Stimulated activated CD8-positive, alpha-beta memory T cell treated with anti-CD3 and anti-CD28 coated beads, Interleukin-15, amount 100 ng/mL, for 4 hours (primary cell): ENCODE measurements at places on chromosomes 2 and 18.

- DNase-seq = no peak
Observed at GRCh38 chr2:117523711-117524238, 290.7 kb upstream of the DDX18 start.

GRCh38 chr2:129178356-129178755 is 801.1 kb upstream of the RAB6C start:
- no peak for DNase-seq

GRCh38 chr2:113980946-113981345 is 91.1 kb downstream of the ACTR3 start:
- DNase-seq = no peak

- no peak for DNase-seq
Observed at GRCh38 chr2:120233292-120233691, 10.1 kb upstream of the TMEM185B start.

DNA sequence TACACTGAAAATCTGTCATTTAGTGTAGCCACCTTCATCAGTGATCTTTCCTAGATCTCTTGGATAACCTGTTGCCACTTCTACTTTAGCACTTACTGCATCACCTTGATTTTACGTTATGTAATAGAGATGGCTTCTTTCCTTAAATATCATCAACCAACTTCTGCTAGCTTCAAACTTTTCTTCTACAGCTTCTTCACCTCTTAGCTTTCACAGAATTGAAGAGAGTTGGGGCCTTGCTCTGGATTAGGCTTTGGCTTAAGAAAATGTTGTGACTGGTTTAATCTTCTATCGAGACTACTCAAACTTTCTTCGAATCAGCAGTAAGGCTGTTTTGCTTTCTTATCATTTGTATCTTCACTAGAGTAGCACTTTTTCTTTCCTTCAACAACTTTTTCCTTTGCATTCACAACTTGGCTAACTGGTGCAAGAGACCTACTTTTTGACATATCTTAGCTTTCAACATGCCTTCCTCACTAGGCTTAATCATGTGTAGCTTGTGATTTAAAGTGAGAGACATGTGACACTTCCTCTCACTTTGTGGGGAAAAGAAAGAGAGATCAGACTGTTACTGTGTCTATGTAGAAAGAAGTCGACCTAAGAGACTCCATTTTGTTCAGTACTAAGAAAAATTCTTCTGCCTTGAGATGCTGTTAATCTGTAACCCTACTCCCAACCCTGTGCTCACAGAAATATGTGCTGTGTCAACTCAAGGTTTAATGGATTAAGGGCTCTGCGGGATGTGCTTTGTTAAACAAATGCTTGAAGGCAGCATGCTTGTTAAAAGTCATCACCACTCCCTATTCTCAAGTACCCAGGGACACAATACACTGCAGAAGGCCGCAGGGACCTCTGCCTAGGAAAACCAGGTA is 99.6 kb downstream of the ATL2 start:
- DNase-seq = no peak

DNA sequence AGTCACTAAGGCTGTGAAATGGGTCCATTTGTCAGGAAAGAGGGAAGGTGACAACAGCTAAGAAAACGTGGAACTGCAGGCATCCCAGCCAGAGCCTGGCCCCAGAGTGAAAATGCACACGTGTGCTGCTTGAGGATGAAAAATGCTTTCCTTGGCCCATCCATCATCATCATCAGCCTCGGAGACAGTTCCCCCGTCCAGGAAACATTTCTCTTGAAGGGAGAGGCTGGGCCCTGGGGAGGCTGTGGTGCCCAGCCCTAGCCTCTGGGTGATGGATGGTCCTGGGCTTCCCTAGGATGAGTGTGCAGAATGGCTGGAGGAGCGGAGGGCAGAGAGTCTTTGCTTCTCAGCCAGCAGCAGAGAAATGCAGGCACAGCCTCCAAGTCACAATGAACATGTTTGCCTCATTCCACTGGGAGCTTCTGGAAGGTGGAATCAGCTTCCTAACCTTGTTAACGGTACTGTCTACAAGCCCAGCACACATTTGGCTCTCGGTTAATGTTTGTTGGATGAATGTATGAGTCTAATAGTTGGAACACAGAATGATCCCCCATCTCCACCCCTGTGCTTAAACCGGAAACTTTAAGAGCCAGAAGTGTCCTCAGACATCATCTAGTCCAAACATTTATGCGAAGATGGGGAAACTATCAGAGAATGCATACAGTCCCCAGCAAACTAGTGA is 164.0 kb downstream of the RDH14 start:
- no peak for DNase-seq

DNA sequence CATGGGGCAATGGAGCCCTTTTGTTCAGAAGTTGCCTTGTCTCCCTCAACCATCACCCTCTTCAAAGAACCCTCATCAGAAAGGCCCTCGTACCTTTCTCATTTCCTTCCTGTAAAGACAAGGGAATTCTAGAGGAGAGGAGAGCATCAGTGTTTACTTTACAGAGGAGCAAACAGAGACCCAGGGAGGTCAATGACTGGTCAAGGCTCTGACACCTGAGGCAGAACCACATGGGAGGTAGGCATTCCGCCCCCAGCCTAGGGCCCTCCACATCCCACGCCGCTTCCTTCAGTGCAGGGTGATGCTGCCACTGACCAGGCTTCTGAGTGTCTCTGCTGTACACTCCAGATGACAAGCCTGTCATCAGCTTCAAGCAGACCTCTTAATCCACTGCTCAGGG is 104.7 kb downstream of the NRP2 start:
- DNase-seq = no peak

DNA sequence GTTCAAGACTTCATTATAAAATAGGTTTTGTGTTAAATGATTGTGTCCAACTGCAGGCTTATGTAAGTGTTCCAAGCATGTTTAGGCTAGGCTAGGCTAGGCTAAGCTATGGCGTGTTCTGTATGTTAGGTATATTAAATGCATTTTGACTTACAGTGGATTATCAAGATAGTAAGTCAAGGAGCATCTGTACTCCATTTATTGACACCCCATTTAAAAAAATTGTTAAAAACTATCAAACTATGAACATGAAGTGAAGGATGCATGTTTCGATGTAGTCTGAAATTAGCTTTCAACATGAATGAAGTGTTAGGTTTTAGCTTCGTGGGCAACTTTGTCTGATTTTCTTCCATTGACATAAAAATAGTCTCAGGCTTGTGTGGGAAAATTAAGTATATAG is 290.5 kb downstream of the PARD3B start:
- no peak for DNase-seq

- no peak for DNase-seq
Observed at GRCh38 chr2:207144173-207144785, 21.5 kb downstream of the KLF7 start.

- no peak for DNase-seq
Observed at GRCh38 chr2:232901736-232902578, 31.9 kb downstream of the SNORC start.

GRCh38 chr2:85668009-85668856 is at the start of gene SFTPB:
Gene SFTPB (minus strand): TSS chr2:85668199. CDS start chr2:85668183, 16 bp downstream.
- no peak for DNase-seq

DNA sequence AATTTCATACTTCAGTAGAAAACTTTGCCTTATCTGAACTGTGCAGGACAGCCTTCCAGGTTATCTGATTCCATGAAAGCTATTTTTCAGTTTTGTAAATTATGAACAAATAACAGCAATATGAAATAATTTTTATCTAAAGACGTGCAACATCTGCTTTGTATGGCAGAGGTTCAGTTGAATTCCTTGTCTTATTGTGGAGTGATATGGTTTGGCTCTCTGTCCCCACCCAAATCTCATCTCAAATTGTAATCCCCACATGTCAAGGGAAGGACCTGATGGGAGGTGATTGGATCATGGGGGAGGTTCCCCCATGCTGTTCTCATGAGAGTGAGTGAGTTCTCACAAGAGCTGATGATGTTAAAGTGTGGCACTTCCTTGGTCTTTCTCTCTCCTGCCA is 18.1 kb upstream of the RPIA start:
- no peak for DNase-seq
